Vagina (tissue), 2 donors: ENCODE measurements at places on chromosomes 5 and 9. TPM values are rescaled to one million over a fixed set of nuclear protein-coding genes. Genes with fewer than 3 reads are reported as not detected.

- no peak overlapping the region for H3K27ac ChIP-seq
- no peak for DNase-seq
- peaks cover 7% of the 10 kb centered on the region for H3K4me1 ChIP-seq
- no peaks in the 10 kb centered on the region for H3K27me3 ChIP-seq
These were observed 617.9 kb downstream of the BNC2 start for GRCh38 chr9:16252616-16253015.

GRCh38 chr9:34521406-34522045 is 1.3 kb downstream of the ENHO start:
- peaks cover 6% of the 10 kb centered on the region for H3K4me1 ChIP-seq
- no peaks in the 10 kb centered on the region for H3K36me3 ChIP-seq
- H3K27me3 ChIP-seq = no peaks in the 10 kb centered on the region
- no peak overlapping the region for H3K4me3 ChIP-seq
- H3K27ac ChIP-seq = no peak overlapping the region
- DNase-seq = no peak

The LRRTM2 gene
- 1.2 TPM for total RNA-seq

DNA sequence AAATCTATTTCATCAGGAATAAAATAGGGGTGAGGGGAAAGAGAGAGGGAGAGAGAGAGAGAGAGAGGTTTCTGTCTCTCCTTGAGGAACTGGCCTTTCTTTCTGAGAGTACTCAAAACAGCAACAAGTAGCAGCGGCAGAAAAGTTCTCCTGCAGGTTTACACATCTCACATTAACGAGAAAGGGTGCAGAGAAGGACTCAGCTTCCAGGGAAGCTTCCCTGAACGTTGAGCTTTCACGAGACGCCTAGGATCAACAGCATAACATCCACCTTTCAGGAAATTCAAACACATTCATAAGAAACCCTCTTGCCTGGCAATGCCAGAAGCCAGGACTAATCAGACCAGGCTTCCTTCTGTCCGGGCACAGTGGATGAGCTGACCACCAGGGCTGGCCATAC is 162.9 kb downstream of the ZDHHC21 start:
- no peak overlapping the region for H3K4me3 ChIP-seq
- H3K4me1 ChIP-seq = peaks cover 12% of the 10 kb centered on the region
- H3K36me3 ChIP-seq = no peaks in the 10 kb centered on the region
- no peak for DNase-seq
- no peak overlapping the region for H3K27ac ChIP-seq
- no peaks in the 10 kb centered on the region for H3K27me3 ChIP-seq

DNA sequence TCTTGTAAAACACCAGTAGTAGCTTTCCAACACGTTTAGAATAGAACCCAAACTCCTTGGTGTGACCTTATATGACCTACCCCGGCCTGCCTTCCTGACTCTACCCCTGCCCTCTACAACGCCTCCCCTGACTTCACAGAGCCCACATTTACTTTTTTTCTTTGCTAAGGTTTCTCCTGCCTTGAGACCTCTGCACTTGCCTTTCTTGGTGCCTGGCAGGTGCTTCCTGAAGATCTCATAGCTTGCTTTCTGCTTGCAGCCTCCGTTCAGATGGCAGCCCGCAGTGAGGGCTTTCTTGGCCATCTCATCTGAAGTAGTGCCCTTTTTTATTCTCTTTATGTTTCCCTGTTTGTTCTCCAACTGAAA is 24.3 kb downstream of the NUP214 start:
- H3K4me3 ChIP-seq = no peak overlapping the region
- no peaks in the 10 kb centered on the region for H3K27me3 ChIP-seq
- H3K27ac ChIP-seq = no peak overlapping the region
- H3K4me1 ChIP-seq = no peaks in the 10 kb centered on the region

- no peak overlapping the region for H3K4me3 ChIP-seq
- no peaks in the 10 kb centered on the region for H3K4me1 ChIP-seq
- H3K36me3 ChIP-seq = no peaks in the 10 kb centered on the region
- no peak for DNase-seq
- H3K27me3 ChIP-seq = no peaks in the 10 kb centered on the region
These were observed 114.3 kb downstream of the KCTD16 start for GRCh38 chr5:144284931-144285502.

- DNase-seq = no peak
- H3K27me3 ChIP-seq = no peaks in the 10 kb centered on the region
- H3K4me1 ChIP-seq = peaks cover 100% of the 10 kb centered on the region
- peak overlapping the region; percentile 97 for H3K27ac ChIP-seq
- H3K36me3 ChIP-seq = peaks cover 30% of the 10 kb centered on the region
These were observed 50.4 kb upstream of the STXBP1 start for GRCh38 chr9:127561491-127562278.

- peaks cover 15% of the 10 kb centered on the region for H3K4me1 ChIP-seq
- no peaks in the 10 kb centered on the region for H3K36me3 ChIP-seq
- H3K4me3 ChIP-seq = peak overlapping the region; percentile 31
- H3K27ac ChIP-seq = no peak overlapping the region
- H3K27me3 ChIP-seq = peaks cover 17% of the 10 kb centered on the region
These were observed 6.1 kb upstream of the OTP start for GRCh38 chr5:77644371-77645157.

GRCh38 chr9:87798261-87798833 is 72.4 kb downstream of the CTSL start:
- H3K4me3 ChIP-seq = no peak overlapping the region
- no peak for DNase-seq
- no peak overlapping the region for H3K27ac ChIP-seq
- H3K4me1 ChIP-seq = peaks cover 5% of the 10 kb centered on the region
- no peaks in the 10 kb centered on the region for H3K27me3 ChIP-seq

GRCh38 chr9:15697446-15697851 is 144.6 kb downstream of the CCDC171 start:
- no peaks in the 10 kb centered on the region for H3K4me1 ChIP-seq
- H3K4me3 ChIP-seq = no peak overlapping the region
- H3K27ac ChIP-seq = no peak overlapping the region
- no peaks in the 10 kb centered on the region for H3K27me3 ChIP-seq
- no peak for DNase-seq
- H3K36me3 ChIP-seq = no peaks in the 10 kb centered on the region

GRCh38 chr5:114237766-114238165 is 124.1 kb upstream of the KCNN2 start:
- no peaks in the 10 kb centered on the region for H3K27me3 ChIP-seq
- H3K27ac ChIP-seq = no peak overlapping the region
- H3K4me1 ChIP-seq = no peaks in the 10 kb centered on the region

The NEUROG1 gene
- total RNA-seq = not detected

The CA9 gene
- 0.98 TPM for total RNA-seq

DNA sequence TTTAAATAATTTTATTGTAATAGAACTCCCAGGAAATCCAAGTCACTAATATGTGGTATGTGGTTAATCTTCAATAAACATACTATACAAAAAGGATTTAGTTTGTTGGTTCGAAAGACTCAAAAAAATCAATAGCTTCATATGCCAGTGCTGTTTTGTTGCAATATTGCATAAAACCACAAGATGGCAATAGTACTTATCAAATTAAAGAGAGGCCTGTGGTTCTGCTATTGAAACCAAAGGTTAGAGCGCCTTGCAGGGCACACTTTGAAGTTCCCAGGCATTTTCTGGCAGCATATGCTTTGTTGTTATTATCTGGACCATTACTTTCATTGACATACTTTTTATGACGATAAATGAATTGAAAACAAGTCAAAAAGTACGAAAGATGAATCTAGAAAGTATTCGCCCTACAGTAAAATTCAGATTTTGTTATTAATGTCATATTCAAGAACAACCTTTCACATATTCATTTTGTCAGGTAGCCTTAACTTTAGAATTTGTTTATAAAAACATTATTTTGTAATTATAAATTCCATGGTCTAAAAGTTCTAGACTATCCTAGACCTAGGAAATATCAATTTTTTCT is 316.3 kb downstream of the MCTP1 start:
- no peaks in the 10 kb centered on the region for H3K36me3 ChIP-seq
- no peaks in the 10 kb centered on the region for H3K27me3 ChIP-seq
- no peak overlapping the region for H3K27ac ChIP-seq
- DNase-seq = no peak
- H3K4me3 ChIP-seq = no peak overlapping the region

DNA sequence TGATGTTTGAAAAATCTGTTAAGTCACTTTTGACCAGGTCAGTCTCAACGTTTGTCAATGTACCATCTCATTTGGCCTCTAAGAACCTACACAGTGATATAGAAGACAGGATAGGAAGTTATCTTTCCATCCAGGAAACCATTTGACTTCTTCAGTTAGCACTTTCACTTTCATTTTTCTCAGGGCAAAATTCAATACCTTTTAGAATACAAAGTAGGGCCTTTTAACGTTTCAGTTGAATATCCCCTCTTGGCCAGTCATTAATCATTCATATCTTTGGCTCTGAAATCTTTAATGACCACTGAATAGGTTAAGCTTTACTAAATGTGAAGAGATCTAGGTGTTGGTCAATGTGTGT is 101.1 kb upstream of the GNAQ start:
- no peak overlapping the region for H3K4me3 ChIP-seq
- no peaks in the 10 kb centered on the region for H3K4me1 ChIP-seq
- H3K36me3 ChIP-seq = no peaks in the 10 kb centered on the region

The MSX2 gene
- total RNA-seq = 1.2 TPM

DNA sequence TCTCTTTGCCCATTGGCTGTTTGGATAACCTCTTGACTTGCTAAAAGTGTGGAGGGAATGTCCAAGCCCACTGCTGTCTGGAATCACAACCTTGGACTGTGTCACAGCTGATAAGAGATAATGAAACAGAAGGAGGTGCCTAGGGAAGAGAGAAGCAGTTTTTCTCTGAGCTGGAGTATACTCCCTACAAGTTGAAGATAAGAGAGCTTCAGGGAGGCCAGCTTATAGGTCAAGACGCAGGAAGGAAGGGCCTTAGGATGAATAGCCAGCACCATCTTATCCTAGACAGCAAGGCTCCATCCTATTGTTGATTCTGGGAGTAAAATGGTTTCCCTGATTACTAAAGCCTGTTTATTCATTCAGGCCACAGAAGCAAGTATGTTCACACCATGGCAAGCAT is 244.7 kb downstream of the NPR3 start:
- no peaks in the 10 kb centered on the region for H3K27me3 ChIP-seq
- H3K4me3 ChIP-seq = no peak overlapping the region
- no peak for DNase-seq
- no peaks in the 10 kb centered on the region for H3K36me3 ChIP-seq

GRCh38 chr9:113564498-113565237 is 101.1 kb downstream of the RGS3 start:
- H3K27ac ChIP-seq = peak overlapping the region; percentile 83
- H3K27me3 ChIP-seq = no peaks in the 10 kb centered on the region
- no peak for DNase-seq
- peaks cover 54% of the 10 kb centered on the region for H3K4me1 ChIP-seq
- H3K36me3 ChIP-seq = no peaks in the 10 kb centered on the region
- peak overlapping the region; percentile 43 for H3K4me3 ChIP-seq

GRCh38 chr5:179251276-179251969 is 93.8 kb downstream of the ADAMTS2 start:
- no peak for DNase-seq
- no peaks in the 10 kb centered on the region for H3K36me3 ChIP-seq
- H3K27ac ChIP-seq = no peak overlapping the region
- H3K27me3 ChIP-seq = no peaks in the 10 kb centered on the region

GRCh38 chr9:22265038-22265437 is 181.6 kb upstream of the DMRTA1 start:
- no peaks in the 10 kb centered on the region for H3K4me1 ChIP-seq
- no peaks in the 10 kb centered on the region for H3K27me3 ChIP-seq
- no peak for DNase-seq
- no peak overlapping the region for H3K4me3 ChIP-seq
- H3K27ac ChIP-seq = no peak overlapping the region
- H3K36me3 ChIP-seq = no peaks in the 10 kb centered on the region

DNA sequence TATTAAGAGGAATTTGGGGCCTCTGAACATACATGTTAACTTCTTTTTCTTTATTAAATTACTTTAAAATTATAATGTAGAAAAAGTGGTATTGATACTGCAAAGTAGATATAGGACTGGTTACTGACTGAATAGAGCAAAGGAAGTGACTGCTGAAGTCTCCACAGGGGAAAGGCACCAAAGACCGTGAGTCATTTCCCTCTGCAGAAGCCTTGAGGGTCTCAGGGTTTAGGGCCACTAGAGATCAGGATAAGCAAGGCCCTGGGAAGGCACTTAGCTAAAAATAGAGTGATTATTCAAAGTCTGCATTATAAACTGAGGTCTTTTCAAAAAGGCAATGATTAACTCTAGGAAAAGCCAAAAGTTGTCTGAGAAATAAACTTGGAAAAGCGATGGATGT is 44.7 kb upstream of the ITGA1 start:
- H3K4me1 ChIP-seq = peaks cover 5% of the 10 kb centered on the region
- DNase-seq = no peak
- H3K36me3 ChIP-seq = no peaks in the 10 kb centered on the region
- no peaks in the 10 kb centered on the region for H3K27me3 ChIP-seq

- H3K27me3 ChIP-seq = no peaks in the 10 kb centered on the region
- no peaks in the 10 kb centered on the region for H3K36me3 ChIP-seq
- DNase-seq = no peak
These were observed 367.3 kb downstream of the TUSC1 start for GRCh38 chr9:25310961-25311360.

The PCDHGA8 gene
- 6.4 TPM for total RNA-seq

The TEX48 gene
- total RNA-seq = not detected

- H3K4me3 ChIP-seq = no peak overlapping the region
- H3K4me1 ChIP-seq = no peaks in the 10 kb centered on the region
- H3K27me3 ChIP-seq = no peaks in the 10 kb centered on the region
- DNase-seq = no peak
- no peaks in the 10 kb centered on the region for H3K36me3 ChIP-seq
These were observed 259.1 kb upstream of the FAM174A start for GRCh38 chr5:100276071-100276470.

- no peak overlapping the region for H3K4me3 ChIP-seq
- H3K27me3 ChIP-seq = no peaks in the 10 kb centered on the region
- peak; percentile 61 for DNase-seq
- no peak overlapping the region for H3K27ac ChIP-seq
- H3K36me3 ChIP-seq = no peaks in the 10 kb centered on the region
- no peaks in the 10 kb centered on the region for H3K4me1 ChIP-seq
These were observed 3.5 kb downstream of the OR2V1 start for GRCh38 chr5:181127456-181127855.

GRCh38 chr5:176761755-176762154 is 48.6 kb upstream of the UNC5A start:
- DNase-seq = no peak
- H3K27me3 ChIP-seq = no peaks in the 10 kb centered on the region
- no peak overlapping the region for H3K4me3 ChIP-seq
- no peak overlapping the region for H3K27ac ChIP-seq
- no peaks in the 10 kb centered on the region for H3K36me3 ChIP-seq

The MZB1 gene
- not detected for total RNA-seq

DNA sequence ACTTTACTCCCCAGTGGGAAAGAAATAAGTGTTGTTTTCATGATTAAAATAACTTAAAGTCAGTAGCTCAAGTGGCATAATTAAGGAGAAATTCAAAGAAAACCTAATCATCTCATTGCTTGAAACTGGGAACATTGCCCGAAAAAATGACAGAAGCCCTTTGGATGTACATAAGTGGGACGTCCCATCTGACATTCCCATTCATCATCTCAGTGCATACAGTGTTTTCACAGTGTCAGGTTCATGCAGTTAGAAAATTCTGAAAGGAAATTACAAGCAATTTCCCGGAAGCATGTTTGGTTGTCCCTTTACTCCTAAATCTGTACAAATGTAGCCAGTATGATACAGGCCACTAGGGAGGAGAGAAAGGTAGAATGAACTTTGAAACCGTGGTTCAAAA is 95.6 kb downstream of the ADAMTS16 start:
- H3K27ac ChIP-seq = no peak overlapping the region
- DNase-seq = no peak
- H3K36me3 ChIP-seq = no peaks in the 10 kb centered on the region
- H3K27me3 ChIP-seq = no peaks in the 10 kb centered on the region
- no peaks in the 10 kb centered on the region for H3K4me1 ChIP-seq

- DNase-seq = no peak
- peaks cover 14% of the 10 kb centered on the region for H3K36me3 ChIP-seq
- H3K27ac ChIP-seq = no peak overlapping the region
- H3K4me1 ChIP-seq = no peaks in the 10 kb centered on the region
- no peak overlapping the region for H3K4me3 ChIP-seq
These were observed 96.6 kb downstream of the MAN2A1 start for GRCh38 chr5:109786206-109786855.

The ENTPD2 gene
- 4.9 TPM for total RNA-seq
